Dermis blood vessel endothelial cell (primary cell): ENCODE measurements at places on chromosomes 11 and 22. TPM values are rescaled to one million over a fixed set of nuclear protein-coding genes. Genes with fewer than 3 reads are reported as not detected.
A peak's percentile ranks its signal among the peaks of the same experiment; 100 is the strongest.

- DNase-seq: peak; percentile 21
These were observed 1.3 kb downstream of the SCARF2 start for GRCh38 chr22:20436307-20436767.

DNA sequence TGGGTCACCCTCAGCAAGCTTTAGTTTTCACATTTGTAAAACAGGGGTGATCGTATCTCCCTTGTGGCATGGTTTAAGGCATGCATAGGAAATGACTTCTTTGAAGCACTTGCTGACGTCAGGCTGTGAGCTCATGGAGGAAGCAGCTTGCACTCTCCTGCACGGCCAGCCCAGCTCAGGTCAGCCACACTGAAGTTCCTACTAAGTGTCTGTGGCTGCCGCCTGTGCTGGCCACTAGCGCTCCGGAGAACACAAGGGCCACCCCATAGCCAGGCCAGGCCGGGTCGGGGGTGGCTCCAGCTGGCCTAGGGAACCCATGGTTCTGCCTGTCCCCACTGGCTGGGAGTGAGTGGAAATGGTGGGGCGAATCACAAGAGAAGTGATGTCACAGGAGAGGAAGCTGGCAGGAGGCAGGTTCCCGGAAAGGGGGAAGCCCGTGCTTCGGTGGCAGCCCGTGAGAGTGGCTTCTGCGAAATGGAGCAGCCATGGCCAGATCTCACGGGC lies 28.2 kb downstream of the KCTD17 start:
- peak; percentile 81 for DNase-seq

DNA sequence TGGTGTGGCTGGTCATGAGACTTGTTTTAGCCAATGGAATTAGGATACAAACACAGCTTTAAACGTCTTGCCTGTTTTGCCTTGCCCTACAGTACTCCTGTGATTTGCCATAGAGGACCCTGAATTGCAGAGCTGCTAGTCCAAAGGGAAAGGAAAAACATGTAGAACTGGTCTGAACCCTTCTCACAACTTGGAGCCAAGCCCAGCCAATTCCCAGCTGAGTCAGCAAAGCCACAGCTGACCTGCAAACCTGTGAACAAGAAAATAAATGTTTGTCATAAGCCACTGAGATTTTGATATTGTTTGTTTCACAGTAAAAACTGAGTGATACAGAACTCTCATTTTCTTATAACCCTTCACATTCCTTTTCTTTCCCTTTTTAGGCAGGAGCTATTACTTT lies 360.5 kb upstream of the API5 start:
- no peak for DNase-seq

- DNase-seq: no peak
These were observed 1014.1 kb upstream of the RAG2 start for GRCh38 chr11:37612146-37612545.

DNA sequence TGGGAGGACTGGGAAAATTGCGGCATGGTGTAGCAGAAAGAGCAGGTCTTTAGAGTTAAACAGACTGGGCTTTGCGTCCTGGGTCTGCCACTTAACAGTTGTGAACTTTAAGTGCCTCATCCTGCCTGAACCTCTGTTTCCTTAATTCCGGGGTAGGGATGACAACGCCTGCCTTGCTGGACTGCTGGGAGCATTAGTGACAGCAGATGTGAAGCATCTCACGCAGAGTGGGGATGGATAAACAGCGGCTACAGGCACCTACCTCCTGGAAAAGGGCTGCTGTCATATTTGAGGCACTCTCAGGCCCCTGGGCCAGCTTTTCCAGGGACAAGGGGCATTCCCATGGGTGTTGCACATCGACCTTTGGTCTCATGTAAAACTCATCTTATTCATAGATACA lies 572.2 kb downstream of the TBC1D22A start:
- DNase-seq: no peak

DNA sequence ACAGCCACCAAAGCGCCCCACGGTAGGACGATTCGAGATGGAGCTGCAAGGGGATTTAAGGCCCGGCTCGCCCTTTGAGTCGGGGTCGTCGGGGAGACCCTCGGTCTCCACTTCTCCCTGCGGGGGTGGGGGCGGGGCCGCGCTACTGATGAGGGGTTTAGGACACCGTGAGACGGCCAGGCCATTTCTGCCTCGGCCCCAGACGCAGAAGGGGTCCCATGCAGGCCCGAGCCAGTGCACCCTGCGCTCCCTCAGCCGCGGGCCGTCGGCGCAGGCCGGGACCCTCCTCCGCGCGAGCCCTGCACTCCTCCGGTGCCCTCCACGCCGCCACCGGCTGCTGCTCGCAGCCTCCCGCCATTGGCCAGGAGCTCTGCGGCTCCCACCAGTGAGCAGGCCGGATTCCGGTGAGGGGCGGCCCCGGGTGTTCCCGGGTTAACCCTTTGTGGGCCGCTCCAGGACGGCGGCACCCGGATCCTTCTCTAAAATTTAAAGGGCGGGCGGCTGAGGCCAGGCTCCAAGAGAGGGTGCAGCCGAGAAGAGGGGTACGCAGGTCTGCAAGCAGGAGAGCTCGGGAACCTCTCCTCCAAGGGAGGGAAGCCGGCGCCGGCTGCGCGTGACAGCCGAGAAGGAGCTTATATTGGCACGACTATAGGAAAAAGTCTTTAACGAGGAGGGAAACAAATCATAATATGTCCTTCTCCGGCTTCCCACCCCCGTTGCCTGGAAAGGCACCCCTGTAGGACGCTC lies 18.0 kb downstream of the CREB3L1 start:
- DNase-seq: peak; percentile 71

DNA sequence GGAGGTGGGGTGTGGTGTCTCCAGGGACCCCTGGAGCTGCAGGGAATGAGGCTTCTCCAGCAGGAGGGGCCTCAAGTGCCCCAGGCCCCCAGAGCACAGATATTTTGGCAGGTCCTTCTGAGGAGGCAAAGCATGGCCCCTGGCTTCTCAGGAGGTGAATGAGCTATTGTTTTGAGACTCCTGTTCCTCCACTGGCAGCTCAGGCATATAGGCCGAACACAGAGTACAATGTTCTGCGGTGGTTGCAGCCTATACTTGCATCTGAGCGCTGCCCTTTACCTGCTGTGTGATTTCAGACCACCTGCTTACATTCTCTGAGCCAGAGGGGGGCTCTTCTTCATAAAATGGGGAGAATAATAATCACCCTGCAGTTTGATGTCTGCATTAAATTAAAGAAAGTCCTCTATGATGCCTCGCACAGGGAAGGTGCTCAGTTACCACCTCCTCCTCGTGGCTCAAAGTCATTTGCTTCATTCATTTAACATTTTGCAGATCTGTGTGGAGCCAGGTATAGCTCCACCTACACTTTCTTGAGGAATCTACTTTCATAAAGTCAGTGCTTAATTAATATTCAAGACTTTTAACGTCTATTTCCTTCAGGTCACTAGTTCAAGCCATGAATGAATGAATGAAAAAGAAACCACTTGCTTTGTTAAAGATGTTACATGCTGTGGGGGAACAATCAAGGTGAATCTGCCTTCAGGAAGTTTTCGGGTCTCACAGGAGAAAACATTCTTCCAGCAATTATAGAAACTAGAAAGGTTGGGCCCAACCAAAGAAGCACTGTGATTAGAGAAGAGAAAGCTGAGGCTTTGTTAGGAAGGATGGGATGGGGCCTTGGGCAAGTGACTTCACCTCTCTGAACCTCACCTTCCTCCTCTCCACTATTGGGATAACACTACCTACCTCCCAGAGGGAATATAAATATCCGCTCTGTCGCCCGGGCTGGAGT lies 68.4 kb downstream of the ADAMTS15 start:
- no peak for DNase-seq

DNA sequence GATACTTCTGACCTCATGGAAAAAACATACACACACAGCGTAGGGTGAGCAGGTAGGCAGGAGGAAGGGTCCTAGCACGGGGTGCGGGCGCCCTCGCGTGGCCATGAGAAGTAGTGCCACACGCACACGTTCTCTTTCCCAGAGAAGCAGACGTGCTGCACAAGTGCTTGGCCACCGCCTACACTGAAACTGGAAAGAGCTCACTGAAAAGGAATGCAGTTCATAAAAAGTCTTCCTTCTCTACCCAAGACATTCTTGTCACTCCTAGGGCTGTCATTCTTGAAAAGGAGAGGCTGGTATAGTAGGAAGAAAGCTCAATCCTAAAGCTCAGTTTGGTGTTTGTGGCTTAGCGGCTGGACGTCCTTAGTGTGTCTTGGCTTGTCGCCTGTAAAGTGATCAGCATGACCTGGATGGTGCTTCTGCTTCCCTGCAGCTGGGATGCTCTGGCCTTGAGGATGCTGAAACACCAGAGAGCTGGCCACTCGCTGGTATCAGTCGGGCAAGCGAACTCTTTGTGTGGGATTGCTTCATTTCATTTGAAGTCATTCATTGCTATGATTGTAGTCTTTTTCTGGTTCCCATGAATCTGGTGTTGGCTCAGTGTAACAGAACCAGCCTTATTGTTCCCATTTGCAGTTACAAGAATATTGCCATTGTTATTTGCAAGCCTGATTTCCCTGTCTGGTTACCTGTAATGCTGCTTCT lies 303.8 kb downstream of the NTM start:
- DNase-seq: peak; percentile 76

DNA sequence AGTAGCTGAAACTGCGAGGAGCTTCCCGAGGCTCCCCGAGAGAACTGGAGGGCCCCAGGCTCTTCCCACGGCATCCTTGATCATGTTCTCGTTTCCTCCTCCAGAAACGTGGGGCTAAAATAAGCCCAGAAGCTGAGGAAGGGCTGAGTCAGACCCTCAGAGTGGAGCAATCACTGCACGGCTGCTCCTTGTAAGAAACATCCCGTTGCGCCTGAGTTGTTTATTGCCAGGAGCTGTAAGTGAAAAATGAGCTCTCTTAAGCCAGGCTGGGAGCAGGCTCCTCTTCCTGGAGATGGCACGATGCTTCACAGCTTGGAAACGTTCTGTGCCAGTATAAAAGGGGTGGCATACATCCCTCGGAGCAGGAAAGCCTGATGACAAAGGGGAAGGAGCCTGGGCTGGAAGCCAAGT lies 47.3 kb upstream of the SYN3 start:
- no peak for DNase-seq

CYTH4 gene
- total RNA-seq: under 0.01 TPM in 1 of 2 replicates, not detected in the other

EFCAB6 gene
- under 0.01 and 0.33 TPM in 2 replicates for total RNA-seq

KRTAP5-7 gene
- total RNA-seq: not detected in 2 replicates

RASSF10 gene
- total RNA-seq: 1.4 and 5.1 TPM in 2 replicates

DDIAS gene
- 4.6 and 12.8 TPM in 2 replicates for total RNA-seq
